Activated CD4-positive, alpha-beta T cell treated with anti-CD3 and anti-CD28 coated beads, Interleukin-2, amount 10 ng/mL, durations not matched to agents 7 days and 5 days (primary cell): ENCODE measurements at places on chromosomes 3 and 15. TPM values are rescaled to one million over a fixed set of nuclear protein-coding genes. Genes with fewer than 3 reads are reported as not detected.

LYZL4 gene
- not detected for total RNA-seq

PYGO1 gene
- total RNA-seq: 0.06 TPM

PLSCR5 gene
- not detected for total RNA-seq

SNX22 gene
- 0.60 TPM for total RNA-seq

CP gene
- not detected for total RNA-seq

RAB7A gene
- 264 TPM for total RNA-seq

GABRR3 gene
- not detected for total RNA-seq

C3orf49 gene
- total RNA-seq: not detected

TMOD2 gene
- total RNA-seq: 12.8 TPM

DNA sequence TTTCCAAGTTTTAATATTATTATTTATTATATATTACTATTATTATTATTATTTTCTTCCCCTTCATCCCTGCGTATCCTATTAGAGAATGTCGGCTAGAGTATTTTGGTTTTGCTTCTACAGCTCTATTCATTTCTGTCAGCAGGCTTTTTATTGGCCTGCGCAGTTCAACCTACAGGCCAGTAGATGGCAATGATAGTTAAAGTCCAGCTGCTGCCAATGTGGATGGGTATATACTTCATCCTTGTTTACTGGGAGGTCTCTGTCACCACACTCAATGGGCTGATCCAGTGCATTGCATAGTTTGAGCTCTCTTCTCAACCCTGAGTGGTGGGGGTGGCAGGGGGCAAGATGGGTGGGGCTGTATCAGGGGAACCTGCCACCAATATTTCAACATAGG is 799.8 kb downstream of the NSUN3 start:
- H3K4me1 ChIP-seq: no peaks in the 10 kb centered on the region
- H3K36me3 ChIP-seq: no peaks in the 10 kb centered on the region
- no peak overlapping the region for H3K4me3 ChIP-seq
- no peaks in the 10 kb centered on the region for H3K27me3 ChIP-seq
- DNase-seq: no peak

DNA sequence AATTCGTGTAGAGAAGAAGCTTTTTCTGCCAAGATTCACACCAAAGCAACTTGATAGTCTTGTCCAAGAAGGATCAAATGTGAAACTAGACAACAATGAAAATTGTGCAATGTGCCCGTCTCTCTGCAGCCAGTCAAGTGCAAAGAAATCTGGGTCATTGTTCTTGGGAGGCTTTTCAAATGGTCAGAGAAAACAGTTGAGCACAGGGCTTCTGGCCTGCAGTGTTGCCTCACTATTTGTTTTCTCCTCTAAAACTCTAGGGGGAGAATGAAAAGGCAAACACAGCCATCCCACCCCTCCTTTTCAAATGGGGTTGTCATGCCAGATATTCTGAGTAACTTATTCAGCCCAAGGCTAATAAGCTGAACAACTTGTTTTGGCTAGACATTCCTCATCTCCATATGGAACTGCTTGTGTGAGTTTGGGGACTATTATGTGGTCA is 417.6 kb upstream of the CDIN1 start:
- no peak overlapping the region for H3K27ac ChIP-seq
- no peak overlapping the region for H3K4me3 ChIP-seq
- DNase-seq: no peak
- H3K36me3 ChIP-seq: no peaks in the 10 kb centered on the region

GRCh38 chr3:168648321-168648720 is 552.6 kb upstream of the GOLIM4 start:
- DNase-seq: no peak
- no peak overlapping the region for H3K27ac ChIP-seq
- no peak overlapping the region for H3K4me3 ChIP-seq

GRCh38 chr3:114221165-114221880 is 16.1 kb downstream of the ZNF80 start:
- peak overlapping the region; percentile 86 for H3K27ac ChIP-seq
- no peaks in the 10 kb centered on the region for H3K27me3 ChIP-seq
- no peak overlapping the region for H3K4me3 ChIP-seq
- peaks cover 25% of the 10 kb centered on the region for H3K36me3 ChIP-seq
- peaks cover 56% of the 10 kb centered on the region for H3K4me1 ChIP-seq
- peak; percentile 47 for DNase-seq

- H3K27me3 ChIP-seq: no peaks in the 10 kb centered on the region
- H3K4me3 ChIP-seq: no peak overlapping the region
- DNase-seq: no peak
- no peak overlapping the region for H3K27ac ChIP-seq
Observed at GRCh38 chr15:80447077-80447476, 42.9 kb downstream of the ARNT2 start.

GRCh38 chr3:19471138-19471537 is 322.8 kb downstream of the KCNH8 start:
- H3K36me3 ChIP-seq: no peaks in the 10 kb centered on the region
- no peaks in the 10 kb centered on the region for H3K27me3 ChIP-seq
- H3K27ac ChIP-seq: no peak overlapping the region

- H3K4me3 ChIP-seq: no peak overlapping the region
- peaks cover 4% of the 10 kb centered on the region for H3K36me3 ChIP-seq
- H3K27me3 ChIP-seq: no peaks in the 10 kb centered on the region
- H3K27ac ChIP-seq: peak overlapping the region; percentile 38
- H3K4me1 ChIP-seq: peaks cover 42% of the 10 kb centered on the region
Observed at GRCh38 chr15:92877416-92877815, 22.7 kb upstream of the CHD2 start.

- H3K4me3 ChIP-seq: no peak overlapping the region
- H3K4me1 ChIP-seq: no peaks in the 10 kb centered on the region
- H3K27me3 ChIP-seq: peaks cover 4% of the 10 kb centered on the region
- H3K27ac ChIP-seq: no peak overlapping the region
- no peaks in the 10 kb centered on the region for H3K36me3 ChIP-seq
Observed at GRCh38 chr15:33822479-33822878, 145.8 kb upstream of the CHRM5 start.

DNA sequence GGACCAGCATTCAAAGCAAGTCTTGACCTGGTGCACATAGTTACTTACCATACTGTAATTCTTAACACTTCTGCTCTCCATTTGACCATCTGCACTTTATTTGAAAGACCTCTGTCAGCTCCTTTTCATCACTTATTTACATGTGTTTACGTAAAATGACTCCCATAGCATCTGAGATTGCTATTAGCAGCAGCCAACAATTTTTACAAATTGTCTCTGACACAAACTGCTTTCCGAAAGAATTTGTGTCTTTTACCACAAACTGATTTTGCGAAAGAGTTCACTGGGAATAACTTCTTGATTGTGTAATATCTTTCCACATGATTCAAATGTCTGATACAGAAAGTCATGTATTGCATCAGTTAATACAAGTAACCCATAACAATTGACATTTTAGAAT is 144.1 kb upstream of the PEX5L start:
- H3K27ac ChIP-seq: no peak overlapping the region
- no peak overlapping the region for H3K4me3 ChIP-seq
- no peaks in the 10 kb centered on the region for H3K27me3 ChIP-seq
- no peaks in the 10 kb centered on the region for H3K4me1 ChIP-seq
- no peak for DNase-seq
- H3K36me3 ChIP-seq: no peaks in the 10 kb centered on the region

DNA sequence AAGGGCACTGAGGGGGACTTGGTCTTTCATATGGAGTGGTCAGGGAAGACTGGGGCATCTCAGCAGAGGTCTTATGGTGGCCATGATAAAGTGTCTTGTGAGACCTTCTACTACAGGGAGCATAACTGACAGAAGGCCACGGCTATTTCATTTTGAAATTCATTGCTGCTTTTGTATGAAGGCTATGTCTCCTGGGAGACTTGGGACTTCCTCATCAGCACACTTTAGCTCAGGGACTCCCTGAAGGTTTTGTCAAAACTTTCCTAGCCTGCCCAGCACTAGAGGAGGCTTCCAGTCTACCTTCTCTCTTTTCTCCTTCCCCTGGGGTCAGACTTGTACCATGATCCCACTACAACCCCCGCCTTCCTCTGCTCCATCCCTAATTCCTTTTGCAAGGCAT is 77.2 kb upstream of the RASGRF1 start:
- no peaks in the 10 kb centered on the region for H3K4me1 ChIP-seq
- peaks cover 2% of the 10 kb centered on the region for H3K27me3 ChIP-seq
- H3K36me3 ChIP-seq: no peaks in the 10 kb centered on the region

DNA sequence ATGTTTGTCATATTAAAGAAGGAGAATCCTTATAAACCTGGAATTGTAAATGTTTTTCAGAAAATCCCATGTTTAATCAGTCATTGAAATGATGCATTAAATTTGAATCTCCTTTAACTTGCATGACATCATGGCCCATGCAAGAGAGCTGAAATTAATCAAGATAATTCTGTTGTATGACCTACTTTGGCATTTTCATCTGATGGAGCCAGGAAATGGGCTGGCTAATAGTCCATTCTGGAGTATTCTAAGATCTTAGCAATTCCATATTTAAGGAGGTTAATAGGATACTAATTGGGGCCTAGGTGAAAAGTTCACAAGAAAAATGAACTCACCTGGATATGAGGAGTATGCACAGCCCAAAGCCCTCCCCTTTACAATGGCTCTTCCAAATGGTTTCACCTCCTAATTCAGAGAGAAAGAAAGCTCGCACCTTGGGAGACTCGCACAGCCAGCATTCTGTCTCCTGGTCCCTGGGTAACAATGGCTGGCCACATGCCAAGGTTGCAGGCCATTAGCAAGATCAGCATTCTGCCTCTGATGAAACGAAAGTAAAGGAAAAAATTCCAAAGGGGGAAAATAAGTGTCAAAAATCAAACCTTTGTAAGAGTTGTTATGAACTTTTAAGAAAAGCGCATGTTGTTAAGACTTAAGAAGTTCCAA is 786.4 kb downstream of the MCTP2 start:
- H3K4me3 ChIP-seq: no peak overlapping the region
- no peaks in the 10 kb centered on the region for H3K36me3 ChIP-seq
- DNase-seq: no peak

DNA sequence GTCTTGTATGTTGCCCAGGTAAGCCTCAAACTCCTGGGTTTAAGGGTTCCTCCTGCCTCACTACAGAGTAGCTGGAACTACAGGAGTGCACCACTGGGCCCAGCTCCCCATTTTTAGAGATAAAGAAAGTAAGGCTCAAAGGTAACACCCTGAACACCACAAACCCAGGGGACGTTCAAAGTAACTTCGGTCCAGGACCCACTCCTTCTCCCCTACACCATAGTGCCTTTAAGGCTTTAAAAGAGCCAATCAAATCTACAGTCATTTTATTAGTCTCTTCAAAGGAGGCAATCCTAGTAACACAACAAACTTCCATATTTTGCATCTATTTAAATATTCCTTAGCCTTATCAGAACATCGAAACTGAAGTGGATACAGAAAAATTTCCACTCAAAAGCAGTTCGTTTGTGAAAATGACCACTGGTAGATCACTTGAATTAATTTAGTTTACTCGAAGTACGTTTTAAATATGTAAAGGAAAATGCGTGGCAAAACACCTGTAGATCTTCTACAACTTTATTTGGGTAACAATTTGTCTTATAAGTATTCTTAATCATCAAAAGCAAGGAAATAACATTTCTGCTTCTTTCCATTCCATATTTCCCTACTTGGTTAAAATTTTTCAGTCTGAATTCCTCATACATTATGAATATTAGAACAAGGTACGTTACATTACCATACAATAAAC is 1.8 kb downstream of the STAG1 start:
- peaks cover 53% of the 10 kb centered on the region for H3K4me1 ChIP-seq
- peaks cover 4% of the 10 kb centered on the region for H3K36me3 ChIP-seq
- peak overlapping the region; percentile 78 for H3K4me3 ChIP-seq

DNA sequence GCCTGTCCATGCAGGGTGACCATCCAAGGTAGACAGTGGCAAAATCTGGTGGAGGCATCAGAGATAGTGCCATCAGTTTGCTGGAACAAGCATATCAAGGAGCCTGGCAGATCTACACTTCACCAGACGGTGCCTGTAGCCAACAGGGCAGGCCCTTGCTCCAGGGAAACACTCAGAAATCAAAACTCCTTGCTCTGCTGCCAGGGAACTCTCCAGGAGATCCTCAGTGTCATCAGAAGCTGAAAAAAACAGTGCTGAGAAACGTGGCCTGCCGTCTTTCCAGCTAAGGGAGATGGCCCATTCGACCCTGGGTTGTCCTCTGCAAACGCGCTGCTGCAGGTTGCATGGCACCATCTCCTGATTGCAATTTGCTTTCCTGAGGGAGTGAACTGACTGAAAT is 30.5 kb upstream of the ATP13A3 start:
- peaks cover 14% of the 10 kb centered on the region for H3K4me1 ChIP-seq
- DNase-seq: no peak
- no peak overlapping the region for H3K27ac ChIP-seq
- H3K36me3 ChIP-seq: peaks cover 3% of the 10 kb centered on the region
- H3K4me3 ChIP-seq: no peak overlapping the region
- no peaks in the 10 kb centered on the region for H3K27me3 ChIP-seq

- H3K4me3 ChIP-seq: no peak overlapping the region
- H3K36me3 ChIP-seq: peaks cover 5% of the 10 kb centered on the region
- no peak overlapping the region for H3K27ac ChIP-seq
- H3K27me3 ChIP-seq: no peaks in the 10 kb centered on the region
- H3K4me1 ChIP-seq: no peaks in the 10 kb centered on the region
- DNase-seq: no peak
Observed at GRCh38 chr3:106049821-106050220, 181.0 kb upstream of the CBLB start.

- DNase-seq: no peak
- H3K27me3 ChIP-seq: no peaks in the 10 kb centered on the region
- peaks cover 26% of the 10 kb centered on the region for H3K36me3 ChIP-seq
- no peak overlapping the region for H3K4me3 ChIP-seq
- H3K27ac ChIP-seq: no peak overlapping the region
Observed at GRCh38 chr3:52480768-52481715, 14.1 kb upstream of the STAB1 start.
